ENCODE measurements at places on chromosomes 2 and 18.
A peak's percentile ranks its signal among the peaks of the same experiment; 100 is the strongest.

DNA sequence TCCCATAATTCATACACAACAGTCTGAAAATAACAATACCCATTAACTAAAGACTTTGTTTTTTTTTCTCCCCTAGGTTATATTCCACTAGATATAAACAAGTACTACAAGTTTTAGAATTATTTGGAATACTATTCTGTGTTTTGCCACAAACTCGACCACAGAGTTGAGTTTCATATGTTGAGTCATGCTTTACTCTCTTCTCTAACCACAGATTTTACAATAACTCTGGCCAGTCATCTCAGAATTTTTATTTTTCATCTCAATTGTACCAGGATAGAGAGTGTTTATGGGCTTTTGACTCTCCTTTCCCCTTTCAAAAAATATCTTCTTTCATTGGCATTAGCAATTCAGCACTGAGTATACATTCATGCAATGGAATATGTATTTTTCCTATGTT lies 348.7 kb upstream of the GALNT5 start:
- DNase-seq: peak; percentile 84

GRCh38 chr2:39647104-39647765 lies 18.5 kb upstream of the TMEM178A start:
- DNase-seq: no peak

GRCh38 chr18:13471198-13471845 lies 252.8 kb downstream of the LDLRAD4 start:
- DNase-seq: no peak

- peak; percentile 70 for DNase-seq
Measured at GRCh38 chr2:156896294-156896693, 361.2 kb upstream of the GALNT5 start.

DNA sequence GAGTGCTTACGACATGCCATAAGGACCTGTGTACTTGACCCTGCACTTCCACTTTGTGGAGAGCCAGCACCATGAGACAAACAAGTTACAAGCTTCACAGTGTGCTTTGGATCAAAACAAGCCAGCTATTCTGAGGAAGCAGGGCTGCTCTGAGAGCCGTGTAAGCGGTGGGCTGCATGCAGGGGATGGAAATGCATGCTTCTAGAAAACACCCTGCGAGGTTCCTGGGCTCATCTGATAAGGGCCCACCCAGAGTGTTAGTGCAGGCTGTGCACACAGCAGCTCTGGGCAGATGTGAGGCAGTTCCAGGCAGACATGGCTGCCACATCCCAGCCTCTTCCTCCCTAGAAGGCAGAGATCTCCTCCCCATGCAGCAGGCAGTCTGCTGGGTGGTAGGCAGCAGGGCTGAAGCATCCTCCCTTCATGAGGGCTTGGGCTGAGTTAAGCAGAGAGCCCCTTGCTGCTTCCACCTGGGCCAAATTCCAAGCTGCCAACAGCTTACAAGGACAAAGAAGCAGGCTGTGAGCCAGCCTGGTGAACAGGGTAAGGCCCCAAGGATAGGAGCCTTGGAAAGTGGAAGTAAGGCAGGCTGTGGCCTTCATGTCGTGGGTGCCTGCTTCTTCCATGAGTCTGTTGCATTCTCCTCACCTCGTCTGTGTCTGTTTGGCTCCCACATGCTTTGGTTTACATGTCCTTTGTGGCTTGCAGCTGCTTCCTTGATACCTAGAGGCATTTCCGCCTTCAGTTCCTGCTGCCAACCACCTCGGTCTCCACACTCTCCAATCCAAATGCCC lies 7.7 kb downstream of the PSD4 start:
- no peak for DNase-seq

- DNase-seq: no peak
Measured at GRCh38 chr18:76943542-76944339, 121.4 kb downstream of the ZNF236 start.

- DNase-seq: no peak
Measured at GRCh38 chr2:192072778-192073177, 122.0 kb downstream of the TMEFF2 start.

- DNase-seq: no peak
Measured at GRCh38 chr2:227477291-227477690, 5.3 kb downstream of the AGFG1 start.

DNA sequence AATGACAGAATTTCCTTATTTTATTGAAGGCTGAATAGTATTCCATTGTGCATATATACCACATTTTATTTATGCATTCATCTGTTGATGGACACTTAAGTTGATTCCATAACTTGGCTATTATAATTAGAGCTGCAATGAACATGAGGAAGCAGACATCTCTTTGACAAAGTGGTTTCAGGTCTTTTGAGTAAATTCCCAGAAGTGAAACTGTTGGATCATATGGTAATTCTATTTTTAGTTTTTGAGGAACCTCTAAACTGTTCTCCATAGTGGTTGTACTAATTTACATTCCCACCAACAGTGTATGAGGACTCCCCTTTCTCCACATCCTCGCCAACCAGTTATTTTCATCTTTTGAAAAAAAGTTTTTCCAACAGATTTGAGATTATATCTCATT lies 77.5 kb downstream of the TMEM200C start:
- DNase-seq: no peak

DNA sequence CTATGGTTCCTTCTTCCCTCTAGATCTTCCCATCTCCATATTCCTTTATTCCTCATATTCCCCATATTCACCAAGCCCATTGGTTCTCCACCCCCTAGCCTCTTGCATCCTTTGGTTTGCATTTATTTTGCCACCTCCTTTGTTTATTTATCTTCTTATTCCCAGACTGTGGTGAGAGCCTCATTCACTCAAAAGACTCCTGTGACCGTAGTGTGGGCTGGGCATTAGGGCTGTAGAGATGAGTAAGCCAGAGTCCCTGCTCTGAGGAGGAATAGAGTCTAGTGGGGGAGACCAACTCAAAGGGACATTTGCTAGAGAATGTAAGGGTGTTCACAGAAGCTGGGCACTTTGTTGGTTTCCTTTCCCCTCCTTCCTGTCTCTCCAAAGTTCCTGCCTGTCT lies 8.3 kb downstream of the ATG16L1 start:
- peak; percentile 18 for DNase-seq

DNA sequence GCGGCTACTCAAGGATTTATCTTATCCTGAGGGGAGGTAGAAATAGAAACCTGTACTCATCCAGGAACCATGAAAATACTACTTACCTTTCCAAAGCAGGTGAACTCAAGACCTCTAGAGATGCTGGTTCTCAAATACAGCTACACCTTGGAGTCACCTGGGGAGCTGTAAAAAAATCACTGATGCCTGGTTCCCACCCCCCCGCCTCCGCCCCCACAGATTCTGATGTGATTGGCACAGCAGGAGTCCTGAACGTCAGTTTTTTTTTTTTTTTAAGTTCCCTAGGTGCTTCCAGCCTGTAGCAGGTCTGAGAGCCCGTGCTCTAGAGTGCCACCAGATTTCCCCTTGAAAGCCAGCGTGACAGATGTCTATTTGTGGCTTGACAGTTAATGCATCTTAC lies 113.6 kb downstream of the MRO start:
- DNase-seq: no peak

- no peak for DNase-seq
Measured at GRCh38 chr2:238789317-238789806, 58.5 kb upstream of the TWIST2 start.

DNA sequence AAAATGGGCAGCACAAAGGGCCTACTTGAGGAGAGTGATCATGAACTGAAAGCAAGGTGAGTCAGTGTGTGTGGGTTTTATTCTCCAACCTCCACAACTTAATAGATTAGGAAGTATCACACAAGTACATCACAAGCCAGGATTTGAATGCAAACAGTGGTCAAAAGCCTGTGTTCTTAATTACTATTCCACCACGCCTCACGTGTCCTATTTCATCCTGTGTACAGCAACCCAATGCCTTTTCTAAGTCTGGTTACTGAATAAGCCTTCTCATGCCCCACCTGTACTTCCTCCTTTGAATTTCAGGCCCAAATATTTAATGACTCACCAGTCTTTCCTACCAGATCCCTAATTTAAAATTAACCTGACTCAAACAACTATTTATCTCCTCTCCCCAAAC lies 755.7 kb upstream of the SLC8A1 start:
- DNase-seq: no peak

DNA sequence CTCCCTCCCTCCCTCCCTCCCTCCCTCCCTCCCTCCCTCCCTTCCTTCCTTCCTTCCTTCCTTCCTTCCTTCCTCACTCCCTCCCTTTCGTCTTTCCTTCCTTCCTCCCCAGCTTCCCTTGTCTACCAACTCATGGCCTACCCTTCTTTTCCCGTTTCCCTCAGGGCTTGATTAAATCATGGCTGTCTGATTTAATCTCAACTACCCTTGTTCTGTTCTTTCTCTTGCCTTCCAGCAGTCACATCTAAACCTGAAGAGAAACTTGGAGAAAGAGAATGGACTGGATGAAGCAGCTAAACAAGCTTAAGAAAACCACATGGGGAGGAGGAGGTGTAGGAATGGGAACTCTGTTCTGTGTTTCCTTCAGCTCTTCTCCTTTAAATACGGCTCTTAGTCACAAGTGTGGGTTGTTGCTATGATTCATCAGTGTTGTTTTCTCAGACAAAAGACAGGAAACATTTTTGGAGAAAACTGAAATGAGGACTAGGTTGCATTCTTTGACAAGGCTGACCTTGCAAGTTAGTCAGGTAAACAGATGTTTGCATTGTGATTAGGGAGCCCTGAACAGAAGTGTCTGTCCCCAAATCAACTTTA lies 177.9 kb downstream of the LRRTM1 start:
- peak; percentile 33 for DNase-seq

DNA sequence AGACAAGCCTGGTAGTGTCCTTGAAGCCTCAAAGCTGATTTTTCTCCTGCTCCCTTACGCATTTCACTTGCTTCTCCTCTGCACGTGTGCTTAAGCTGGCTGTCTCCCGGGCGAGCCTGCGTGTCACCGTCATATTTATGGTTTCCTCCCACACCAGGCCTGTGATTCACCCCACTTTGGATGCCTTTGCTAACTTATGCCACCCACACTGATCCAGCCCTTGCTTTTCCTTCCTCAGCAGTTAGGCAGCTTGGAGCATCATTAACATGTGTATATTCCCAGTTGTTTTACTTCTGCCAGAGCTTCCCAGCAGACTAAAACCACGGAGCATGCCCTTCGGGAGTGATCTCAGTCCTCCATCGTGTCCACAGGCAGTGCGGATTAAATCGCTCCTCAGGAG lies 2.2 kb downstream of the ST3GAL5 start:
- DNase-seq: peak; percentile 98

DNA sequence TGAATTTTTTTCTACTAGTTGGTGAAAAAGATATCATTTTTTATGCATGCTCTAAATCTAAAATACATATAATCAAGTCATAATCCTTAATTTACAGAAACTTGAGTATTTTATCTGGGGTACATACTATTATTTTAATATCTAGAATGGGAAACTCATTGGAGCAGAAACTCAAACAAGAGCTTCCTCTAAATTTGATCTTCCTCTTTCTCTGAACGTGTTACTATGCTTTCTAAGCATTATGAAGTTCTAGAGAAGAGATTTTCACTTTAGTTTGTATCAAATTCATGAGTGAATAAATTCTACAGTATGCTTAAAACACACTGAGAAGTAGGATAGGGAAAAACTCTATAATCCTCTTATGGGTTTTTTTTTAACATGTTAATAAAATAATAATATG lies 20.6 kb upstream of the SLC38A11 start:
- no peak for DNase-seq

GRCh38 chr2:2523461-2524347 lies 192.6 kb upstream of the MYT1L start:
- no peak for DNase-seq

DNA sequence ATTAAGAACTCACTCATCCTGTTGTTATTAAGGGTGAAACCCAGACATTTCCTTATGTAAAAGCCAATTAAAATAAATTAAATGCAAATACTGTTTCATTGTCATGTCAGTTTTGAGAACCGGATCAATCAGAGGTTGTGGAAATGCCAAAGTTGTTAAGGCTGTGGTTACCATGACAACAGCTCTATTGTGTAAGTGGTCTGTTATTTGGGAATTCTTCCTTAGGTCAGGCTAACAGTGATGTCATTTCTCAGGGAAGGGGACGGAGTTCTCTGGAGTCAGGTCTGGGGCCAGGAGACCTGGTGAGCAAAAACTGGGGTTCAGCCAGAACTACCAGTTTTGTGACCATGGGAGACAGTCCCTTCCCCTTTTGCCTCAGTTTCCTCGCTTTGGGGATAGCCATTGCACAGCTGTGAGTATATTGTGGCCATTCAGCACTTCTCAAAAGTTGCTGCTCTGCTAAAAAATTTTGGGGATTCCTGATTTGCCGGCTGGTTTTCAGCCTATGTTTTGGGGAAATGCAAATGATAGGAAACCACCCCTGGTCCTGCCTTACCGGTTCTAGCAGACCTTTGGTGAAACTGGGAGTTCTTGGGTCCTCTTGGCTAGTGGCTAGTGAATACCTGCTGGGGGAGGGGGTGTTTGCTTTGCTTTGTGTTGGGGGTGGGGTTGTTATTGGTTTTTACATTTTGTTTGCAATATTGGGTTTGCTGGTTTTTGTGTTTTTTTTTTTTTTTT lies 21.6 kb downstream of the HPCAL1 start:
- no peak for DNase-seq

GRCh38 chr2:8725838-8726237 lies 44.0 kb downstream of the ID2 start:
- DNase-seq: no peak

GRCh38 chr2:14157816-14158215 lies 474.7 kb upstream of the LRATD1 start:
- DNase-seq: no peak

- DNase-seq: no peak
Measured at GRCh38 chr2:132896073-132896472, 226.1 kb upstream of the LYPD1 start.

GRCh38 chr2:1773883-1774282 lies 29.6 kb upstream of the PXDN start:
- DNase-seq: no peak

Data from astrocyte (in vitro differentiated cells and primary cell).